Naive thymus-derived CD4-positive, alpha-beta T cell (primary cell): ENCODE measurements at places on chromosomes 6 and 20.

DNA sequence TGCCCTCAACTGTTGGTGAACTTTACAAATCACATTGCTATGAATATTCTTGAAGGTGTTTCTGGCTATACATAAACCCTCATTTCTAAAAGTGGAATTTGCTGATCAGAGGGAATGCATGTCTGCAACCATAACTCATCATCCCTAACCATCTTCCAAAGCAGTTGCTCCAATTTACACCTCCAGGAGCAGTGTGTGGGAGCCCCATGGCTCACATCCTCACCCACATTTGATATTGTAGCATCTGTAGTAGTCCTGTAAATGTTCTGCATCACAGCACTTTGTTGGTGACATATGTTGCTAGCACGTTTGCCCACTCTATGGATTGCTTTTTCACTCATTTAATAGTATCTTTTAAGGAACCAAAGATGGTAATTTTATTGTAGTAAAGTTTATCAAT is 183.8 kb upstream of the SMLR1 start:
- no peak for DNase-seq

DNA sequence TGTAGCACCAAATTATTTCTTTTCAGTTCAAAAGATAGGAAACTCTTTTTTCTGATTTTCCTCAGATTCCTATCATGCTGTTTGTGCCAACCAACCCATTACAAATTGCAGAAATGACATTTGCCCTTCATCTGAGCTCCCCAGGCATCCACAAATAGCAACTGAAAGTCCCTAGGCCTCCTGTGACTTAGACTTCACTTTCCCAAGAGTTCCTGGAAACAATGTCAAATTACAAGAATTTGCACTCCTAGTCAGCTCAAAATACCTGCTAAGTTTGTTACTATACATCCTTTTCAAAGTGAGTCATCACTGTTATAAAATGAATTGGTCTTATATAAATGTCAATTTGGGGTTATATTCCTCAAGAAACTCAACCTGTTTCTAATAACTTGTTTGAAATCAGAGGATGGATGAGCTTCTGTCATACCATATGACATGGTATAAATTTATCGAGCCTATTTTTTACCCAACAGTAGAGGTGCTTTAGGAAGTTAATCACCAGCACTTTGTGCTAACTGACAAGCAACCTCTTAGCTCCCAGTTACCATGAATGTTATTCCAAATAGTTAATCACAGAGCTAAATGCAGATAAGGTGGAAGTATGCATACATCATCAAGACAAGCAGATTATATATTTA is 256.5 kb downstream of the HACE1 start:
- DNase-seq, result no peak

- no peak for DNase-seq
These were observed 13.6 kb downstream of the BNIP5 start for GRCh38 chr6:36323062-36323461.

GRCh38 chr6:71290611-71291010 is 2.0 kb downstream of the OGFRL1 start:
- no peak for DNase-seq

- DNase-seq, result no peak
These were observed 48.2 kb downstream of the RNASET2 start for GRCh38 chr6:166907871-166908806.

GRCh38 chr20:4472906-4473305 is 248.8 kb upstream of the PRND start:
- DNase-seq, result no peak

GRCh38 chr6:131510094-131510493 is 62.9 kb upstream of the ARG1 start:
- no peak for DNase-seq

DNA sequence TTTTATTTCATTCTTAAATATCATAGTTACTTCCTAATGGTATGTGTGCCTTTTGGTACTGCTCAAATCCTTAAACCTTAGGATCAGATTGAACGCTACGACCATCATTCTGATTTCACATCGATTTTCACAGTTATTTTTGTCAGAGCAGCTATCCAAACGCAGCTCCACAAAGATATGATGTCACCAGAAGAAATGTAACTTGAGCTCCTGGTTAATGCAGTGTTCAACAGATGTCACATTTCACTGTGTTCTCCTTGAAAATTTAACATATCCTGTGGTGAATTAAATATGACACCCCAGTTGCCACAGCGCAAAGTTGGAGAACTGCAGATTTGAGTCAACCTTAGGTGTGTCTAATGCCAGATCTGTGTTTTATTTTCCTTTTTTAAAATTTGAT is 81.4 kb downstream of the CTNNBL1 start:
- no peak for DNase-seq

DNA sequence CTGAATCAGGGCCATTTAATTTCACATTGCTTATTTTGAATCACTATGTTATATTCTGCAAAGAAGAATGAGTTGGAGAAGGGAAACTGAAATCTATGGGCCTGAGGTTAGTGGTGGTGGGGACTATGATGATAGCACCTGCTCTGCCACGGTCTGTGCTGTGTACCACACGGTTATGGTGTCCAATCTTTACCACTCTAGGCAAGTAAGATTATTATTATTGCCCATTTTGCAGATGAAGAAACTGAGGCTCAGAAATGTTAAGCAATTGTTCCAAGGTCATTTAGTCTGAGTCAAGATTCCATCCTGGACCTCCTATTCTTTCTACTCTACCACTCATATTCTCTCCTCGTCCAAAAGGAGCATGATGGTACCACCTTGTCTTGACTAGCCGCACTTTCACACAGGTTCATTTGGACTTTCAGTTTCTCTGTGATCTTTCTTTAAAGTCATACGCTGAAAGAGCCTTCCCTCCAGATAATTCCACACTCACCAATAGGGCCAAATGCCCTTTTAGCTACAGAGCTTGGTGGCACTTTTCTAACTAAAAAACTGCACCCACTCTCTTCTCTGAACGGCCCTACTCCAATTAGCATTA is 56.2 kb downstream of the GFOD1 start:
- no peak for DNase-seq

DNA sequence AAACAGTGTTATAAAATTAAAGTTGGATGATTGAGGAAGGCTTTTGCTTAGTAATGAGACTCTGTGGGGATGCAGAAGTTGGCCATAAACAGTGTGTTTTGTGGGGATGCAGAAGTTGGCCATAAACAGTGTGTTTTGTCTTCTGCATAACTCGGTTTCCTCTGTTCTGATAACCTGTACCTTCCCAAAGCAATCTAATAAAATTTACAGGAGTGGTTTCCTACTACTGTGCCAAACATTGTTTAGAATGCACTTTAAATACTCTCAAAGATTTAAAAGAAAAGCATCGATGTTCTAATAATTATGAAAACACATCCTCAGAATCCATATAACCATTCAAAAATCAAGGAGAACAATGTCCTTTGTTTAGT is 36.9 kb upstream of the SIRT5 start:
- DNase-seq, result no peak

- no peak for DNase-seq
These were observed 169.7 kb upstream of the GGTLC1 start for GRCh38 chr20:24158281-24158680.

DNA sequence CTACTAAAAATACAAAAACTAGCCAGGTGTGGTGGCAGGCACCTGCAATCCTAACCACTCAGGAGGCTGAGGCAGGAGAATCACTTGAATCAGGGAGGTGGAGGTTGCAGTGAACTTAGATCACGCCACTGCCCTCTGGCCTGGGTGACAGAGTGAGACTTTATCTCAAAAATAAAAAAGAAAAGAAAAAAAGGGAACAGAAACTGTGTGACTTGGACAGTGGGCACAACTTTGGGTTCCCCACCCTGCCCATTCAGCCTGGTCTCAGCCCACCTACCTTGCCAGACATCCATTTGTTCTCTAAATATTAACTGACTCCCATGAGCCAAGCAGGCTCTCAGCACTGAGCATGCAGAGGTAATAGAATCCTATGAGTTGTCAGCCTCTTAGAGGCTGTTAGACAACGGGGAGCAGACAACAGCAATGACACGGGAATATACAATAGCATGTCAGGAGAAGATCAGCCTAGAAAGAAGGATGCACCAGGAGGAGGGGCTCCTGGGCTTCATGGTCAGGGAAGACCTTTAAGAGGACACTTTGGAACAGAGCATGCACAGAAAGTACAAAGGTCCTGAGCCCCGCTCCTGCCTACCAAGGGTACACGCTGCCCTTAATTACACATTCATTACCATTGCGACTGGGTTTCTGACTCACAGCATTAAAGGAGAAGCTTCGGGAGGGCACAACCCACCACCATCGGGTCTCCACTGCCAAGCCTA is 20.0 kb downstream of the FAM209B start:
- no peak for DNase-seq

- no peak for DNase-seq
These were observed 9.8 kb upstream of the HECA start for GRCh38 chr6:139124887-139125672.

DNA sequence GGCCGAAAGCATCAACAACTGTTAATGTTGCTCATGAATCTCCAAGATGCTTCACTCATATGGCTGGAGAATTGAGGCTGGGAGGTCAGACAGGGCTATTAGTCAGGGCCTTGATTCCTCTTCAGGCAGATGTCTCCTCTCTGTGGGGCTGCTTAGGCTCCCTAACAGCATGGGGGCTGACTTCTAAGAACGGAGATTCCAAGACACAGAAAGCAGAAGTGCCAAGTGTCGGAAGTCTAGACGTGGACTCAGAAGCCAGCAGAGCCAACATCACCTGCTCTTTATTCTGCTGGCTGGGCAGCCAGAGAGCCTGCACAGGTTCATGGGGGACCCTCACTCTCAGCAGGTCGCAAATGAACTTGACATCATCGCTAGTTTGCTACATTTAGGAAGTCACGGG is 279.8 kb downstream of the CDH26 start:
- DNase-seq, result no peak

DNA sequence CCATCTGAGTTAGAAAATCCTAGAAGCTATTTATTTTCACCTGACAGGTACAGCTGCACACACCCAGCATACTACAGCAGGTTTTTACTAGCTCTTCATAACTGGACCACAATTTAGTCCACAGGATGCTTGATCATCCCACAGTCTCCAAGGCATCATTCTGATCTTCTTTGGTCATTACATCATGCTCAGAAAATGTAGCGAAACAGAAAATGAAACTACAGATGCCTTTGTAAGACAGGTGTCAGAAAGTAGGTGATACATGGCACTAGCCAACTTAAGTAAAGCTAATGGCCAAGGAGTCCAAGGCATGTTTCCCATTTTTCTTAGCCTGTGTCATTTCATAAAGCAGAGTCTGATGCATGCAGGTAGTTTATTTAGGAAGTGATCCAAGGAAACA is 102.3 kb downstream of the HTR1B start:
- DNase-seq, result no peak

GRCh38 chr6:163857421-163857820 is 442.9 kb downstream of the QKI start:
- no peak for DNase-seq

DNA sequence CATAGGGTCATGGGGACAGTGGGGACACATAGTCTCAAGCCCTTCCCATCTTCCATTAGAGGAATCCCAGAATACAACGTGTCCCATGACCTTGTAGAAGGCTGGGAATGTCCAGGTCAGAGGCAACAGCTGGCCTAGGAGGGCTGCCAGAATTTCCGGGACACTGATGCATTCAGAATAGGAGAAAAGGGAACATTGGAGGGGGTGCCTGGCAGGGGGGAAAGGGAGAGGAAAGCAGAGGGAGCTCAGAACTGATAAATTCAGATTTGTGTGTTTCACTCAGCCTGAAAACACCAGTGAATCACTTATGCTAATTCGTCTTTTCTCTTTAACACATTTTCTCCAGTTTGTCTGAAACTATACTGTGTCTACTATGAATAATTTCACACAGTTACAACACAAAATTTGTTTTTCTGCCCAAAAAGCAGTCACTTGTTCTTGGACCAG is 35.5 kb upstream of the BMP2 start:
- DNase-seq, result no peak

DNA sequence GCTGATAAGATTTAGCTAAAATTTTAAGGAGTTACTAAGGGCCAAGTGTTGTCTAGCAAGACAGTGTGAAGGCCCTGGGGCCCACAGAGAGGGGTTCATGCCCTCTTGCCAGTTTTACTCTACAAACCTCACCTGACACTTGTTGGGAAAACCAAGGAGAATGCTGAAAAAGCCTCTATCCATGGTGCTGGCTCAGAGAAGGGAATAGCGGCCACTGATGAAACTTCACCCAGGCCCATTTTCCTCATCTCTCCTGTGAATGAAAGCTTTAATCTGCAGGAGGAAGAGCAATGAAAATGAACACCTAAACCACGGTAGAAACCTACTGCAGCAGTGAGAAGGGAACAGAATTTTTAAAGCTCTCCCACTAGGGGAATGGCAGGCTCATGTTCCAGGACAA is 317.3 kb upstream of the CNR1 start:
- no peak for DNase-seq

- peak; percentile 45 for DNase-seq
These were observed 26.8 kb downstream of the MANBAL start for GRCh38 chr20:37316116-37316774.

DNA sequence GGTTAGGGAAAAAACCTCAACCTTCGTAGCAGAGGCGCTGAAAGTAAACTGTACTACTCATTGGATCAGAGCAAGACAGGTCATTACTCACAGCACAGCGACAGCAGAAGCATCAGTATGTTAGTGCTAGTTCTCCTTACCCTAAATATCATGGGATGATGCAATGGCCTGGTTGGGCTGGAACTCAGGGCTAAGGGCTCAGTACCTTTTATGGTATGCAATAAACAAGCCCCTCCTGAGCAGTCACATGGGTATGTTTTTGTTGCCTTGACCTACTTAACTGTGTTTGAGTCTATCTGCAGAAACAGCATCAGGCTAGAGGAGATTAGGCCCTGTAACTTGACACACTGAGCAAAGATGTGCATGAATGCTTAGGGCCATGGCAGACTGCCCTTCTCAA is 369.4 kb upstream of the IMPG1 start:
- DNase-seq, result no peak
